SK-N-SH (cell line): ENCODE measurements at places on chromosomes 7 and 10. TPM values are rescaled to one million over a fixed set of nuclear protein-coding genes. Genes with fewer than 3 reads are reported as not detected.

GRCh38 chr7:116426428-116427156 lies 72.9 kb upstream of the CAV2 start:
- H3K4me3 ChIP-seq, result peak overlapping the region; percentile 10; the same call in 1 of the 2 replicates
- H3K4me1 ChIP-seq, result peaks cover 2% of the 10 kb centered on the region; the same call in 1 of the 2 replicates
- no peak for DNase-seq
- peak overlapping the region; percentile 87 for H3K27ac ChIP-seq
- no peaks in the 10 kb centered on the region for H3K27me3 ChIP-seq

DNA sequence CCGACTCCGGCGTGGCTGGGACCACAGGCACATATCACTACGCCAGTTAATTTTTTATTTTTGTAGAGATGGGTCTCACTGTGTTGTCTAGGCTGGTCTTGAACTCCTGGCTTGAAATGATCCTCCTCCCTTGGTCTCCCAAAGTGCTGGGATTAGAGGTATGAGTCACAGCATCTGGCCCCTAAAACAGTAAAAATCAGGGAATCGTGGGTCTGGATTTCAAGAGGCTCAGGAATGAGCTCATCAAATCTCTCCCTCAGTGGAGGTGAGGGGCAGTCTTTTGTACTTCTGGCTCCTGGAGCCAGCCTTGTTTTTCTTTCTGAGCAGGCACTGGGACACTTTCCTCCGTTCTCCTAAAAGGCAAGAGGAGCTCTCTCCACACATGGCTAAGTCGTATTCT lies 32.1 kb upstream of the RHEB start:
- H3K36me3 ChIP-seq, result peaks cover 10% of the 10 kb centered on the region; the same call in 1 of the 2 replicates
- H3K4me1 ChIP-seq, result peaks cover 2% of the 10 kb centered on the region
- no peak overlapping the region for H3K27ac ChIP-seq
- no peaks in the 10 kb centered on the region for H3K27me3 ChIP-seq

DNA sequence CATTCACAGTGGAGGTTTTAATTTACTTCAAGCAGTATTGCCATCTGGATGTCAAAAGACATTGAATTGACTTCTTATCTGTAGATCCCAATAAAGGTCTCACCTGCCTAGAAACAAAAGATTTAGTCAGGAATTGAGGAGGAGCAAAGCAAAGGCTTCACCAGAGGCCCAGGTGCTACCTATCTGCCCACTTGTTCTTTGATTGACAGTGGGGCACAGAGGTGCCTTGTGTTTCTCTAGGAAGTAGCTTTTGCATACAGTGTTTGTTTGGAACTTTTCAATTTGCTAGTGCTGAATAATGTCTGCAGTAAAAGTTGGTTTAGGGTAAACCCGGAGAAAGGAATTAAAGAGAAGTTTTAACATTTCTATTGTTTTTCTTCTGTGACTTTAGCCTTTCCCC lies 40.4 kb downstream of the AUTS2 start:
- no peak for DNase-seq
- H3K27ac ChIP-seq, result no peak overlapping the region
- no peak overlapping the region for H3K4me3 ChIP-seq
- no peaks in the 10 kb centered on the region for H3K36me3 ChIP-seq
- H3K27me3 ChIP-seq, result no peaks in the 10 kb centered on the region

DNA sequence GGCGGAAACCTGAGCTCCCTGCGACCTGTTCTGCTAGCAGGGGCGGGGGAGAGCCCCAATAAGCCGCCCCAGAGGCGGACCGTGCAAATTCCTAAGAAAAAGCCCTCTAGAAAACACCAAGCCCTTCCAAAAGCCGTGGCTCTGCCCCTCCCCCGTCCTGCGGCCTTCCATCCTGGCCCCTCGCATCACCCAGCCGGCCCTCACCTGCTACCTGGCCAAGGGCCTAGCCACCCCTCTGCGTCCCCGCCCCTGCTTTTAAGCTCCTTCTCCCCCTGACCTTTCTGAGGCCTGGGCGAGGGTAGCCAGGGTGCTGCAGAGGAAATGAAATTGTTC lies 24.9 kb downstream of the SKIDA1 start:
- no peak overlapping the region for H3K27ac ChIP-seq
- H3K36me3 ChIP-seq, result no peaks in the 10 kb centered on the region

DNA sequence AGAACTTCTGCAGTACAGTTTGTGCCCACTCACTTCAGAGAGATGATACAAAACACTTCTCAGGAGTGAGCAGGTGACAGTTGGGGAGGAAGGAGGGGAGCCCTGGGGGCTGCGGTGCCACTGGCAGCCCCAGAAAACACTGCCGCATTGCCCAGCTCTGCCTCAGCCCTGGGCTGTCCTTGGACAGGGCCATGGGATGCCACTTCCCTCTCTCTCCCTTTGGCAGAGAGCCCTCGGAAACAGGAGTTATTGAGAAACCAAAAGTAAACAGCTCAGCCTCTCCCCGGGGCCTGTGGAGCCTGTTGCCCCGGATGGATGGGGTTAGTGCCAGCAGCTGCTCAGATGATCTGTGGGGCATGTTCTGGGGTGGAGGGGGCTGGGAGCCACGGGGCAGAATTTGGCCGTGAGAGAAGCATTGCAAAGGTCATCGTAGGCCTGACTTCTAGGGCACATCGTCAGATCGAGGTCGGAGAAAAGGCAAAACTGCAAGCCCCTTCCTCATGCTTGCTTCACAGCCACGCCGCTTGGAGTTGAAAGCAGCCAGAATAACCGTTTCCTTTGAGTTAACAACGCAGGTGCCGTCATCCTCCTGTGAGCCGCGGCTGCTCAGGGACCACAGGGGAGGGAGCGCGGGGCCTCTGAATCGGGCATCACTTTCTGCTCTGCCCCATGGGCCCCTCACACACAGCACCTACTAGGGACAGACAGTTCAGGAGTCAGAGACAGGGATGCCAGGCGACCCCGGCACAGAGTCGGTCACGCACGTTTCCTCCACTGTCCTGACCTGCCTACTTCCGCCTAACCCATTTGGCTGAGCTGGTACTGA lies 256.4 kb downstream of the CAMK1D start:
- no peak for DNase-seq
- no peaks in the 10 kb centered on the region; the same call in 1 of the 2 replicates for H3K4me1 ChIP-seq
- no peak overlapping the region for H3K27ac ChIP-seq
- no peaks in the 10 kb centered on the region for H3K27me3 ChIP-seq
- H3K36me3 ChIP-seq, result no peaks in the 10 kb centered on the region

- H3K4me3 ChIP-seq, result no peak overlapping the region
- DNase-seq, result no peak
- no peak overlapping the region for H3K27ac ChIP-seq
These were observed 3.1 kb downstream of the CSTF2T start for GRCh38 chr10:51696251-51696650.

DNA sequence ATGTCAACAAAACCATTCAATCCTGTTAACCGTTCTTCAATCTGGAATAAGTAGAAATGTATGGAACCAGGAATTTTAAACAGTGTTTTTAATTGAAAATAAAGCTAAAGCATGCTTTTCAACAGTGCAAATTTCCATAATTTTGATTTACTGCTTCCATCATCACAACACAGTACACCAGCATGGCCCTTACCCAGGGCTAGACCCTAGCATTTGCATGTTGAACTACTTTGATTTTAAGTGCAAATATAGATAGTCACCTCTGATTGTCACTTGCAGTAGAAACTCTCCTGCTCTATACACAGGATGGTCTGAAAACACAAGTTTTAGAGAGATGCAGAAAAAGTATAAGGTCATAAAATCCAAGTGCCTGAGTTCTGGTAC lies 12.1 kb downstream of the SKIDA1 start:
- H3K4me3 ChIP-seq, result no peak overlapping the region; the same call in 1 of the 2 replicates
- H3K27me3 ChIP-seq, result no peaks in the 10 kb centered on the region
- H3K27ac ChIP-seq, result no peak overlapping the region
- DNase-seq, result no peak
- peaks cover 12% of the 10 kb centered on the region for H3K4me1 ChIP-seq

DNA sequence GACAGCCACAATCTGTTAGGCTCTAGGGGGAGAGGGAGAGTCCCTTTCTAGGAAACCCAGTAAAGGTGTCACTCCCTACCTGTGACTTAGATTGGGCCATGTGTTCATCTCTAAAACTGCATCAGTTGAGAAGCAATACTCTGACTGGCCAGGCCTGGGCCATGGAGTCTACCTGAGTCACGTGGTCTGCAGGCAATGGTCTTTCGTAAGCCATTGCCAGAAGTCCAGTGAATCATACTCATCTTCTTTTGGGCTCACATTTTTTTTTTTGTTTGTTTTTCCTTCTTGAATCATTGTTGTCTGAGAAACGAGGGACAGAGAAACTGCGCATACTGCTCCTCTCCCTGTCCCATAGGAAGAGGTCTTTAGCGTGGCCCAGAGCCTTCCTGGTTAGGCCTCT lies 215.6 kb downstream of the CCSER2 start:
- H3K36me3 ChIP-seq, result no peaks in the 10 kb centered on the region
- H3K4me3 ChIP-seq, result no peak overlapping the region
- no peak overlapping the region for H3K27ac ChIP-seq
- H3K27me3 ChIP-seq, result no peaks in the 10 kb centered on the region
- H3K4me1 ChIP-seq, result peaks cover 33% of the 10 kb centered on the region
- DNase-seq, result no peak

- no peaks in the 10 kb centered on the region for H3K4me1 ChIP-seq
- H3K36me3 ChIP-seq, result no peaks in the 10 kb centered on the region
- no peak overlapping the region for H3K4me3 ChIP-seq
- no peak for DNase-seq
- no peak overlapping the region for H3K27ac ChIP-seq
- no peaks in the 10 kb centered on the region for H3K27me3 ChIP-seq
These were observed 640.0 kb downstream of the IPMK start for GRCh38 chr10:57627642-57628178.

DNA sequence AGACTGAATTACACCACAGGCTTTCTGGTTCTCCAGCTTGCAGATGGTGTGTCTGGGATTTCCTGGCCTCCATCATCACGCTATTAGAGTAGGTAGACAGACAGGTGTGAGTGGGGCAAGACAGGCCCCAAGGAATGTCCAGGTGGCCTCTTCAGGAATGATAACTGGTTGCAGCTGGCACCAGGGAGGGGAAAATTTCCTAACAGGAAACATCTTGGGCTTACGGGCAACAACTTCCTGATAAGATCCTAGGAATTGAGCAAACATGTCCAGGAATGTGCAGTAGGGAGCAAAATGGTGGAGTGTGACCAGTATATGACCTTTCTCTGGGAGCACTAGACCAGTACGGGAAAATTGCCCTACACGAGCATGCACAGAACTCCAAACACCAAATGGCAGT lies 11.3 kb downstream of the XRCC2 start:
- H3K36me3 ChIP-seq, result peaks cover 5% of the 10 kb centered on the region
- no peak overlapping the region for H3K27ac ChIP-seq
- no peak for DNase-seq
- H3K4me1 ChIP-seq, result no peaks in the 10 kb centered on the region
- no peak overlapping the region for H3K4me3 ChIP-seq

DNA sequence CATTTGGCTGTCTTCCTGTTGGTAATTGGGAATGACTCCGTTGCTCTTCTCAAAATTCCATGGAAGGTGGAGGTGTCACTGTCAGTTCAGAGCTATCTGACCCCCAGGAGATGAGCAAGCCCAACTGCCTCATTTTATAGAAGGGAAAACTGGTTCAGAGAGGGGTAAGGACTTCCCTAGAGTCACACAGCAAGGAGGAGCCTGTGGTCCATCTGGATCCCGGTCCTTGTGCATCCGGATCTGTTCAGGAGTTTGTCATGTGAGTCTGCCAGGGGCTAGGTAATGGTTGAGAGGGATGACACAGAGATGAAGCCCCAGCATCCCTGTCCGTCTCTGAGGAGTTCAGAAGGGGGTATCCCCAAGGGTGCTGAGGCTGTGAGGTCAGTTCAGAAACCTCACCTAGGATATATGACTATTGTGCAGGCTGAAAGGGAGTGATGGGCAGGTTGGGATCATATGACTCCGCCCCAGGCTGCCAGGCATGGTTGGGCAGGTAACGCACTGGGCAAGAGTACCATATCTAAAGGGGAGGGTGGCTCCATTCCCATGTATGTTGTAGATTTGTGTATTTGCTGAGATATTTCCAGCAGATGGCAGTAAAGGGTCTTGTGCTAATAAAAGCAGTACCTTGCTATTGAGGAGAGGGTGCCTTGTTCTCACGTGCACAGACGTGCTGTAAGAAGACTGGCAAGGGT lies 16.0 kb upstream of the SLC29A3 start:
- peak; percentile 61 for DNase-seq
- no peak overlapping the region for H3K4me3 ChIP-seq
- H3K27ac ChIP-seq, result no peak overlapping the region
- H3K4me1 ChIP-seq, result no peaks in the 10 kb centered on the region; the same call in 1 of the 2 replicates

DNA sequence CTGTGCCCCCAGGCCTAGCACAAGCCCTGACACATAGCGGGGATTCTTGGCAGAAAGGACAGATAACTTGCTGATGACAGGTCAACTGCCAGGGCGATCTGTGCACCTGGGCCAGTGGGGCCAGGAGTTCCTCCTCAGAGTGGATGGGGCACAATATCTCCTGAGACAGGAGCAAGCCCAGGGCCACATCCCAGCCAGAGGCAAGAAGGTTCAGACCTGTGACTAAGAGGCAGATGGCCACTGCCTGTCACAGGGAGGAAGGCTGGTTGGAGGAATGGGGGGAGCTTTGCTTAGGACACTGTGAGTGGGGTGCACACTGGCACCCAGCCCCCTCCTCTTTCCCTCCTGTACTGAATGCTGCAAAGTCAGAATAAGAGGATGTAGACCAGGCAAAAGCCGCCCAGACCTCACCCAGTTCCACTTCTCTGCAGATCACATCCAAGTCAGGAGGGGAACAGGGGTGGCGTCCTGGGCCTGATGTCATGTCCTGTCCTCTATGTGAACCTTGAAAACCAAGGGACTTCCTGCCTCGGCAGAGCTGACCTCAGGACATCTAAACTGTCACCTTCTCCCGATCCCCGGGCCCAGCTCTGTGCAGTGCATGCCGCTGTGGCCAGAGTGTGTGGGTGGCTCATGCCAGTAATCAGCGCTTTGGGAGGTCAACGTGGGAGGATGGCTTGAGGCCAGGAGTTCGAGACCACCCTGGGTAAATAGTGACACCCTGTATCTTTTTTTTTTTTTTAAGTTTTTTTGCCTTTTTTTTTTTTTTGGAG lies 1.3 kb downstream of the GUSB start:
- no peak overlapping the region for H3K27ac ChIP-seq
- peaks cover 4% of the 10 kb centered on the region for H3K36me3 ChIP-seq
- H3K4me1 ChIP-seq, result 0 out of 2 replicates have a peak, but pooled peaks cover 13% of the 10 kb centered on the region
- DNase-seq, result peak; percentile 67
- H3K4me3 ChIP-seq, result peak overlapping the region; percentile 99

DNA sequence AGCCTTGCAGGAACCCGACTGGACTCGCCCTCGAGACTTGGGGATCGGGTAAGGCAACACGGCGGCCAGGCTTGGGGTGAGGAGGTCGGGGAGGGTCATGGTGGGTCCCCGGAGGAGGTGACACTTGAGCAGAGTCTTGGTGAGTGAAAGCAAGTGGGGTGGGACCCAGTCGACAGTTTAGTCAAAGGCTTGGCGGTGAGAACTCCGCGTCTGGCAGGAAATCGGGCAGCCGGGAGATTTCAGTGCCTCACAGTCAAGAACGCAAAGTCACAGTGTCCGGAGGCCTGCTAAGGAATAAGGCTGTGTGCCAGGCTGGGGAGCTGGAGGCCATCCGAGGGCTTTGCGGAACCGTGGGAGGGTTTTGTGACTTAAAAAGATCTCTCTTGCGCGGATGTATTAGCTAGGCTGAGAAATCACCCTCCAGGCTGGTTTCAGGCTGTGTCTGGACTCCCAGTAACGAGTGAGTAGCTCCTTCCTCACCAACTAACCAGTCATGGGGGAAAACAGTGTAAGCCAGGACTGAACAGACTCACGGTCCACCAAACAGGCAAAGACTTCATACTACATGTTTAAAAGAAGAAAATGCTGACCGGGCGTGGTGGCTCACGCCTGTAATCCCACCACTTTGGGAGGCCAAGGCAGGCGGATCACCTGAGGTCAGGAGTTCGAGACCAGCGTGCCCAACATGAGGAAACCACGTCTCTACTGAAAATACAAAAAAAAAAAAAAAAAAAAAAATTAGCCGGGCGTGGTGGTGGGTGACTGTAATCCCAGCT lies 613 bp downstream of the AP5Z1 start:
- no peaks in the 10 kb centered on the region for H3K27me3 ChIP-seq
- H3K4me1 ChIP-seq, result peaks cover 18% of the 10 kb centered on the region; the same call in 1 of the 2 replicates
- H3K36me3 ChIP-seq, result peaks cover 4% of the 10 kb centered on the region
- DNase-seq, result no peak
- H3K4me3 ChIP-seq, result peak overlapping the region; percentile 99

The ACTA2 gene
- 119 and 130 TPM in 2 replicates for polyA plus RNA-seq

The ANKRD7 gene
- 0.42 and 0.44 TPM in 2 replicates for polyA plus RNA-seq

The PON1 gene
- polyA plus RNA-seq, result not detected in 2 replicates
